Globus pallidus (tissue), 1 donor: ENCODE measurements at places on chromosomes 6 and 20.

DNA sequence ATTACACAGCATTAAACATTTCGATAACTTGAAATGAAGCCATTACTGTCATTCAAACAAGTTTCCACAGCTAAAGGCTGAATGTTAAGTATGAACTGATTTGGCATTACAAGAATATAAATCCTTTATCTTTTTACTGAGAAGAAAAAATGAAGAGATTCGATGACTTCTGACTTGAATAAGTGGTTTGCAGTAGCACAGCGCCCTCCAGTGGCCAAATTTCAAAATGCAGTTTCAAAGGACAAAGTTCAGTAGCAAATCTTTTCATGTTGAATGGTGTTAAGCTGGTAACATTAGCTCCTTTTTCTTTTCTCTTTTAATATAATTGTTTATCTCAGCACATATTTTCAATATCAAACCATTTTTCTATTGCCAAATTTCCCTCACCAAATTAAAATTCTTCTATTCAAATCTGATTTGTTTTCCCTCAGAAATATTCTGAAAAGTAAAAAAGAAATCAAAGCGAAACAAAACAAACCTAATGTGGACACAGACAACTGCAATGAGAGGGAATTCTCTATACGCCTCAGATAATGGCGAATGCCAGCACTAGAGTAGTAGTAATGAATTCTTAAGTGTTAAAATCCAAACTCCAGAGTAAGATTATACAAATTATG lies 145.7 kb downstream of the BTBD9 start:
- peak; percentile 90 for DNase-seq

DNA sequence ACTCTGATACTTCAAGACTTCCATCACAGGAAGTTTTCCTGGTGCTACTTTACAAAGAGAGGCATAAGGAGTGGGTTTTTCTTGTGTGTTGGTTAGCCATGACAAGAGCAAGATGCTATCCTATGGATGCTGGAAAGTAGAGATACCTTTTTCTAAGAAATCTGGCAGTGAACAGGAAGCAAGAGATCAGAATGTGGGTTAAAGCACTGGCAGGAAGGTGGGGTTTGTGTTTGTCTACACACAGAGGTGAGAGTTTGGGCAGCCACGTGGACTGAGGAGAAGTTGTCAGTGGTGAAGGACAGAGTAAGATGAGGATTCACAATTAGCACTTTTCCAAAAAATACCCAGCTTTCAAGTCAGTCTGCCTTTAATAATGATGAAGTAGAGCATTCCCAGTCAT lies 17.9 kb downstream of the SLC2A12 start:
- DNase-seq = no peak

DNA sequence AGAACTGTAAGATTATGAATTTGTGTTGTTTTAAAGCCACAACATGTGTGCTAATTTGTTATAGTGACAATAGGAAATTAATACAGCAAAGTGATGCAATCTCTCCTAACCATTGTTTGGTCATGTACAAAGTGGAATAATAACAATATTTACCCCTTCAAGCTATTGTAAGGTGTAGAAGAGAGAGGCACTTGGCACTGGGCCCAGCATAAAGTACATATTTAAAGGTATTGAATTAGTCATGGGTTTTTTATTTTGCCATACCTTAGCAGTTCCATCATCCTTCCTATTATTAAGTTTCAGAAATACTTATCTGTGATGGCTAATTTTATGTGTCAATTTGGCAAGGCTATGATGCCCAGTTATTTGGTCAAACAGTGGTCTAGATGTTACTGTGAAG lies 322.4 kb upstream of the TSHZ2 start:
- no peak for DNase-seq

GRCh38 chr20:14597206-14597715 lies 259.8 kb upstream of the FLRT3 start:
- no peak for DNase-seq

DNA sequence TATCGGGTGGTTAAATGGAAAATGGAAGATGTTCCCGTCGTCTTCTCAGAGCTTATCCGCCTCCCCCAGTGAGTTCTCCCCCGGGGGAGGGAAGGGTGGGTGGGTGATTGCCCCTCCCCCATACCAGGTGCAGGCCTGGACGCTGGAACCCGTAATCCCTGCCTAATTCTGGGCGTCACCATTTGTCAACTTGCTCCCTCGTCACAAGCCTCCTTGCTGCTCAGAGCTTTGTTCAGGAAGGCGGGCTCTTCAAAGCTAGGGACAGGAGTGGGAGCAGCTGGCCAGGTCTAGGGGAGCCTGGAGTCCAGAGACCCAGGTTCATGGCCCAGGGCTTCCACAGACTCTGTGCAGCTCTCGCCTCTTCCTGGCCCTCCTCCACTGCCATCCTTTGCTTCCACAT lies 25.6 kb downstream of the CDH22 start:
- DNase-seq = no peak

DNA sequence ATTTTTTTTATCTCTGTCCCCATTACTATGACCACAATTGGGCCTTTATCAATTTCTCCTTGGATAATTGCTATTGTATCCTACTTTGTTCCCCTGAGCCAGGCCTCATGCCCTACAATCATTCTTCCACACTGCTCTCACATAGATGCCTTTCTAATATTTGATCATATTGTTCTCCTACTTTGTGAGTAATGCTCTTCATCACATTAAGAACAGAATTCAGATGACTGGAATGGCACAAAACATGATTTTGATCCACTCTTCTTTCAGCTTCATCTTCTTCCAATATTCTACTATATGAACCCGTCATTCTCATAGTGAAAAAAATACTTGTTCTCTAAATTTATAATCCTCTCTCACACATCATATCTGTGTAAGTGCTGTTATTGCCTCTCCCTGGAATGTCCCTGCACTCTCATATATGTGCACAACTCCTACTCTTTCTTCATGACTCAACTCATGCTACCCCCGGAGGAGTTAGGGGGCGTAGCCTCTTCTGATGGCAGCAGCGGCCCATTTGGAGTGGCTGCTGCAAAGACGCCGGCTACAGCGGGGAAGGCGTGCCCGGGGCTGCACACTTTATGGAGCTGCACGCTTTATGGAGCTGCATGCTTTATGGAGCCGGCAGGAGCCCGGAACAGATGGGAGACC lies 25.3 kb upstream of the HACE1 start:
- DNase-seq = no peak

- peak; percentile 58 for DNase-seq
These were observed 8.8 kb upstream of the SRSF6 start for GRCh38 chr20:43448748-43449535.

DNA sequence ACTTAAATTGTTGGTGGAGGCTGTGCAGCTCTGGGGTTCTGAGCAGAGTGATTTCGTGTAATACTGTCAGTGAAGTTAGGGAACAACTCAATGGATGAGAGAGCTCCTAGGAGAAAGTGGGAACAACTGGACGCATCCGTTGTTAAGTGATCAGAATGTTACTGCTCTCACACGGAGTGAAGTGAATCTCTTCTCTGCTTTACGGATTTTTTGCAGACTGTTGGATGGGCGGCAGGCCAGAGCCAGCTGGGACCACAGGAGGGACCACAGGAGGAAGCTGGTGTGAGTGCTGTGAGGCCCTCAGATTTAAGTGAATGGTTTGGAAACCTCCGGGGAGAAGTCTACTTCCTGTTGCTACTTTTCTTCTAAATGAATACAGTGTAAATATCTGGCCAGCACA lies 23.7 kb upstream of the PPP1R14C start:
- no peak for DNase-seq

DNA sequence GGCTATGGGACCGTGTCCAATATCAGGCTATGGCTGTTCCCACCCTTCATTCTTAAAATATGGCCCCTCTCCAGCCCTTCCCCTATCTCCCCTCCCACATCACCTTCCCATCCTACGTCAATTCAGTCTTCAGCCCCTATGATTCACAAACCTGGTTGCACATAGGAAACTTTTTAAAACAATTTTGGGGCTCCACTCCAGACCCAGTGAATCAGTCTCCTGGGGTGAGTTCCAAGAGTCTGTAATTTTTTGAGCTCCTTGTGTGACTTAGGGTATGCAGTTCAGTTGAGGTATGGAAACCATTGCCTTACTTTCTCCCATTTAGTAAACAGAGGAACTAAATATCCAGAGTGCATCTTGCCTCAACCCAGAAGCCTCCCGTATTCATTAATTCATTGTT lies 5.5 kb downstream of the HNF4A start:
- DNase-seq = no peak

DNA sequence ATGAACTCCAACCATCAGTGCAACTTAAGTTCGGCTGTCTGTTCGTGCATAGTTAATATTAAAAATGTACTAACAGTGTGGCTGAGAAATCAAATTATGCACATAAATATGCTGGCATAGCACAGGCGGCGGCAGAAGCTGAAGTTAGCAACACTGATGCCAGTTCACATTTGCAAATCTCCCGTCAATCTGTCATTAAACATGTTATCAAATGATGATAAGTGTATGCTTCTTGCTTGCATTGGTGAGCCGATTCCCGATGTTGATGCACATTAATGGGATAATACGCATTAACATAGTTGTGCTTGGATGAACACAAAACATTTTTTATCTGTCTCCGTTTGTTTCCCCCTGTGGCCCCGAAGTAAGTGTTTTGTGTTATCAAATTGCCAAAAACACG lies 309.4 kb downstream of the ZNF217 start:
- no peak for DNase-seq

GRCh38 chr6:97347111-97347510 lies 64.1 kb upstream of the MMS22L start:
- DNase-seq = no peak

- no peak for DNase-seq
These were observed 47.6 kb downstream of the CEBPB start for GRCh38 chr20:50238081-50238800.

- DNase-seq = no peak
These were observed 4.6 kb downstream of the SIRPG start for GRCh38 chr20:1652960-1653359.

- DNase-seq = no peak
These were observed 154.3 kb downstream of the PREX1 start for GRCh38 chr20:48673507-48673906.
